ENCODE measurements at places on chromosomes 4 and X. TPM values are rescaled to one million over a fixed set of nuclear protein-coding genes. Genes with fewer than 3 reads are reported as not detected.

The UGDH gene
- polyA plus RNA-seq, result 109 TPM

The CXCR3 gene
- not detected for polyA plus RNA-seq

The WDR19 gene
- 110 TPM for polyA plus RNA-seq

- DNase-seq, result no peak
Measured at GRCh38 chr4:174307694-174308093, 24.0 kb downstream of the CEP44 start.

GRCh38 chr4:164204434-164204833, 549.5 kb upstream of the SMIM31 start:
- DNase-seq, result no peak

DNA sequence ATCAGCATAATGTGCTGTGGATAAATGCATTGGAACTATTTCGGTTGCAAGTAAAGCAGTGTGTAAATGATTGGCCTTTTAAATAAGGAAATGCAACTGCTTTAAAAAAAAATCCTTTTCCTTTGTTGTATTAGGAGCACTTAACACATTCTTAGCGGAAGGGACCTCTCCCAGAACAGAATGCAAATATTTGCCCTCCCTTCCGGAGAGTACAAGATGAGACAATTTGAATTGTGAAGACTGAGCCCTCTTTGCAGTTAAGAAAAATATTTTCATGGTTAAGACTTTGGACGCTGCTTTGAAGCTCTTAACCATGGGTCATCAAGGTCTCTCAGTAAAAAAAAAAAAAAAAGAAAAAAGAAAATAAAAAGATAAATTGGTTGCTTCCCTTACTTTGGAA, 9.5 kb upstream of the NOX1 start:
- DNase-seq, result no peak

GRCh38 chr4:164508097-164508496, 245.8 kb upstream of the SMIM31 start:
- DNase-seq, result no peak
